ENCODE measurements at places on chromosomes 13 and 19.

DNA sequence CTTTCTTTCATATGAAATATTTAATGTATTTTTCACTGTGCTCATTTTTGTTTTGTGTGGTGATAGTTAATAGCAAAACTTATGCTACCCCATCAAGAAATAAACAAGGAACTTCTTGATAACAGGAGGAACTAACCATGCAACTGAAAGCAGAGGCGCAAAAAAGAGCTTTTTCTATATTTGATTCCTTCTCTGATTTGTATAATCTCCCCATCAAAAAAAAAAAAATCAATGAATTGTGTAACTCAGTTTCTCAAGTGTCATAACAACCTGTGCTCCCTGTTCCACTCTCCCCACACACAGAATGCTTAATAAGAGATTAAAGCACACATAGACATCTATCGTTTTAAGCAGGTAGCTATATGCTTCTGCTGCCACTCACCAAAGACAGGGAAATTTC lies 67.3 kb upstream of the MED4 start:
- DNase-seq: no peak

GRCh38 chr13:49898792-49899191 lies 37.3 kb downstream of the SPRYD7 start:
- DNase-seq: no peak

DNA sequence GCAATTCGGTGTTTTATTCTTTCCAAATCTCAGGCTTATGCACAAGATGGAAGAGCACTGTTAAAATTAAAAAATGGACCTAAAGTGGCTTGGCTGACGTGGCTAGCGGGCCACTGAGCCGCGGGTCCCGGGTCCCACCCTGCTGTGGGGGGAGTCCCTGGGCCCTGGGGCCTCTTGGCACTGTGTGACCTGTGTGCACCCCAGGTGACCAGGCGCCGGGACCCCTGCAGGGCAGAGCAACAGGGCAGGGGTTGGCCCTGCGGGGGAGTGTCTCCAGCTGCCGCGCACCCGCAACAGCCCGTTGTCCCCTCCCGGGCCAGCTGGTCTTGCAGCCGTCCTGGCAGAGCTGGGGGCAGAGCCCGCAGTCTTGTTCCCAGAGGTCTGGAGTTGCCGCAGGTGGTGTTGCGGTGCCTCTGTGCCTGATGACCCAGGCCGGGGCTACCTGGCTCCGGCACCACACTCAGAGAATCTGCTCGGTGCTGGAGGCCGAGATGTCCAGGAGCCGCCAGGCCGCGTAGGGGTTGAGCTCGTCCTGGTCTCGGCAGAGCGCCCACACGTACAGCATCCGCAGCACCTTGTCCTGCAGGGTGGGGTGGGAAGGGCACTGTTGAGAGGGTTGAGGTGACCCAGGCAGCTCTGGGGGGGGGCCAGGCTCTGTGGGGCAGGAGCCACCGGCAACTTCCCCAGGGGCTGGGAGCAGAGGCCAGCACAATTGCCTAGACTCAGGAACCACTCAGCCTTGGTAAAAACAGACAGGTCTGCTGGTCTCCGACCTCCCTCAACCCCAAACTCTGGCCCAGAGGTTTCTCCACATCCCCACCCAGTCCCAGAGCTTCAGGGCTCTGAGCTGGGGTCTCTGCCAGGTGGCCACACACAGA lies 1.0 kb upstream of the CTXN1 start:
- no peak for DNase-seq

- DNase-seq: no peak
Observed at GRCh38 chr19:28169168-28169887, 1043.6 kb downstream of the UQCRFS1 start.

DNA sequence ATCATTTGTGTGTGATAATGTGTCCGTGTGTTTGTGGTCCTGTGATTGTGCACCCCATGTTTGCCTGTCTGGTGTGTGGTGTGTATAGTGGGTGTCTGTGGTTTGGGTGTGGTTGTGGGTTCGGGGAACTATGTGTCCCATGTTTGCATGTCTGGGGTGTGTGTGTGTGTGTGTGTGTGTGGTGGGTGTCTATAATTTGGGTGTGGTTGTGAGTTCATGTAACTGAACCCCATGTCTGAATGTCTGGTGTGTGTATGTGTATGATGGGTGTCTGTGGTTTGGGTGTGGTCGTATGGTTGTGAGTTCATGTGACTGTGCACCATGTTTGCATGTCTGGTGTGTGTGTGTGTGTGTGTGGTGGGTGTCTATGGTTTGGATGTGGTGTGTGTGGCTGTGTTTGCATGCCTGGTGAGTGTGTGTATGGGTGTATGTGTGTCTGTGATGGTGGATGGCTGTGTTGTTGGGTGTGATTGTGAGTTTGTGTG lies 11.1 kb upstream of the NFIX start:
- no peak for DNase-seq

DNA sequence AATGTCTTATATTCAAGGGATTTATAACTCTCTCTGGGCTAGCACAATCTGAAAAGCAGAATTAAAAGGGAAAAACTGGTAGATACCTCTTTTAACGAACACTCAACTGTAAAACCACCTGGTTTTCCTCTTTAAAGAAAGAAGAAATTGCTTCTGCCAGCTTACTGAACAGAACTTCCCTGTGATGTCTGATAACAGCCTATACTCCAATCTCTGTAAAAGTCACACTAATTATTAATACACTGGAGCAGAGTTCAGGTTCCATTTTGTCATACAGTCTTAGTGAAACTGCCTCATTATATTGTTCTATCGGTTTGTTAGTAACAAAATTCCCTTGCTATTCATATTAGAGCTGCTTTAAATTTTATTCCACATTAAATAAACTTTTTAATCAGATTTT lies 251.0 kb upstream of the STARD13 start:
- DNase-seq: no peak

DNA sequence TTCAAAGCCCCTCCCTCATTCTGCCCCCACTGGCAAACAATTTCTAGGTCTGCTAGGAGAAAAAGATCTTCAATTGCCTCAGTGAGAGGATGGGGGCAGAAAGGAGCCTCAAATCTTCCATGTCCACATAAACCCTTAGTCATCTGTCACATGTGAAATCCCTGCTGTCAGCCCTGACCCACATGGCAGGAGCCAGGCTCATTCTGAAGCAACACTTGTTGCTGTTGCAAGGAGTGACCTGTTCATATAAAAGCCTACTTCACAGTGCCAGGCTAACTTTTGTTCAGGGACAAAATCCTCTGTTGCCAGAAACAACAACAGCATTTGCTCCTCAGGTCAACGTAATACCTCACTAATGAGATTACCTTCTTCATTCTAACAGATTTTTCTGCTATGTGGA lies 70.5 kb downstream of the IRS2 start:
- DNase-seq: no peak

- DNase-seq: no peak
Observed at GRCh38 chr19:56142087-56142787, 1.1 kb downstream of the ZNF444 start.

DNA sequence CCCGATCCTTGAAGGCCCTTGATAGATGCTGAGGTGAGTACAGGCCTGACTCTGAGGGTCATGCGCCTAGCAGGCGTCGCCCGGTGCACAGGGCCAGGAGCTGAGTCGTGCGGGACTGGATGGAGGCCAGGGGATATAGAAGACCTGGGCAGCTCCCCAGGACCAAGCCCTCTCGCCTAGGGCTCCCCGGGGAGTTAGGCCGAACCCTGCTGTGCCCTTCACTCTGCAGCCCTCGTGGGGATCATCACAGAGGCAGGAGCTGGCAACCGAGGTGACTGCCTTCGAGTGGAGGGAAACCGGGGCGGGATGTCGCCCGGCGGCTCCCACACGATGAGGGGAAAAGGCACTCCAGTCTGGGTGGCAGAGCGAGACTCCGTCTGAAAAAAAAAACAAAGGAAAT lies 11.7 kb downstream of the CSNK1G2 start:
- DNase-seq: no peak

GRCh38 chr13:91399189-91400062 lies 1.0 kb downstream of the GPC5 start:
- no peak for DNase-seq

DNA sequence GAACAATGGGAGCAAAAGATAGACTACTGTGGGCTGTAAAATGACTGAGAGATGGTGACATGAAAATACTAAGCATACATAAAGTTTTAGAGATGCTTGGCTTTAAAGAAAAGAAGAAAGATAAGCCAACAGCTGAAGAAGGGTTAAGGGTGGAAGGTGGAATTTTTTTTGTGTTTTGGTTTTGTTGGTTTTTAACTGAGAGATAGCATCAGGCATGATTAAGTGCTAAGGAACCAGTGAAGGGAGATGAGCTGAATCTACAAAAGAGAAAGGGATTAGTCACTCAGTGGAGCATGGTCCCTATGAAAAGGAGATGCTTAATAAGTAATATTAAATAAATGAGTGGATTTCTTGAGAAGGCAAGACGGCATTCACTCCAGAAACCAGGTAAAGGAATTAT lies 12.5 kb upstream of the TBC1D4 start:
- no peak for DNase-seq

- no peak for DNase-seq
Observed at GRCh38 chr19:31392464-31392863, 43.2 kb upstream of the TSHZ3 start.

- no peak for DNase-seq
Observed at GRCh38 chr13:31797154-31797775, 57.9 kb downstream of the RXFP2 start.

Measured in amygdala (tissue), 56 donors.